ENCODE measurements at places on chromosomes 7 and 10.

DNA sequence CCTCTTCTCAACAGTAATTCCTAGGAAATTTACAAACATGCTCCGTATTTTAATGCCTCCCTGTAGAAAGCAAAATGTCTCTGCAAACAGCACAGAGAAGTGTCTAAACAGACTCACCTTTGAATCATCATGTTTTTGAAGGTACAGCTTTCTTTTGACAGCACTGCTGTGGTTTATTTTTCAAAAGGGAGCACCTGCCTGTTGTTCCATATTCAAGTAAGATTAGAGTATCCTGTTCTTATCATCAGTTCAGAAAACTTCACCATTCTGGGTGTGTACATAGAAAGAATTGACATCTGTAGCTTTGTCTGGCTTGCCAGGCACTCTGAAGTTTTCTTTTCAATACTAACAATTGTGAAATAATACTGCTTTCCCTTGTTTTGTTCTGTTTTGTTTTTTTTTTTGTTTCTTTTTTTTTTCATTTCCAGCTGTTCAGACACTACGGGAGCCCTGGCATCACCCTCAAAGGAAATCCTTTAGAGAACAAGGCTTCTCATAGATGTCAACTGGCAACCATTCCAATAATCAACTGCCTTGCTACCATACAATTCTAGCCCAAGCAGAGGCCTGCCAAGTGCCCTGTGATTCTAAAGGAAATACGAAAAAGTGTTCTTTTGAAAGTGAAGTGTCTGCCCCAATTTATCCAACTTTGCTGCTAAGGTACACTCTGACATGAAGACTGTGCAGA, 275.9 kb downstream of the PRPF18 start:
- DNase-seq = no peak

DNA sequence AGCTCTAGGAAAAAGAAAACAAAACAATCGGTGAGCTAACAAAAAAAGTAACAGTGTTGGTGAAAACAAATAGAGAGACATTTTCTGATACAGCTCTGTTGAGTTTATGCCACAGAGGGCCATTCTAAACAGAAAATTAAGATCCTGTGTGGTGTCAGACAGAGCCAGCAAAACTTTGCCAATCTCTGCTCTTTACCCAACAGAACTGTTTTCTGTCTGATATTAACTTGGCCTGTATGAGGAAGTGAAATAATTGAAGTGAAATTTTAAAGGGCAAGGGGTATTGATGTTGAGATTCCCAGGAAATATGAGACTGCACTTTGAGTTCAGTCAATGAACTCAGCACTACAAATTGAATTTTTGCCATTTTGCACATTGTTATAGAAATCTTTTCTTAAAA, 101.0 kb downstream of the AOAH start:
- no peak for DNase-seq

- no peak for DNase-seq
Observed at GRCh38 chr10:126417220-126417825, 29.0 kb upstream of the ADAM12 start.

DNA sequence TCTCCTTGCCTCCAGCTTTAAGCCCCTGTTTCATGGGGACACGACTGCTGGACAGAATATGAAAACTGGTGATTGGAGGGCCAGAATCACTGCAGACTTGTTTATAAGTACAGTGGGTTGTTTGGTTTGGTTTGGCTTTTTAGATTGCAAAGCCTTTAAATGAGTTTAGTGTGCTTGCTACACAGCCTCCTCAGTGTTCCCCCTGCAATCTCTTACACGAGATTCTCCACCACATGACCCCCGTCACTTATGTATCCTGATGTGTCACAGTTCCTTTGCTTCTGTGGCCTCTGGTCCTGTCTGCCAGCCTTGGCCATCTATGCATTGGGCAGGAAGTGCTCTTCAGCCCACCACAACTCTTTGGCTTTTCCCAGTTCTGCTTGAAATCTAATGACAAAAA, 103.7 kb upstream of the ANKRD1 start:
- no peak for DNase-seq

DNA sequence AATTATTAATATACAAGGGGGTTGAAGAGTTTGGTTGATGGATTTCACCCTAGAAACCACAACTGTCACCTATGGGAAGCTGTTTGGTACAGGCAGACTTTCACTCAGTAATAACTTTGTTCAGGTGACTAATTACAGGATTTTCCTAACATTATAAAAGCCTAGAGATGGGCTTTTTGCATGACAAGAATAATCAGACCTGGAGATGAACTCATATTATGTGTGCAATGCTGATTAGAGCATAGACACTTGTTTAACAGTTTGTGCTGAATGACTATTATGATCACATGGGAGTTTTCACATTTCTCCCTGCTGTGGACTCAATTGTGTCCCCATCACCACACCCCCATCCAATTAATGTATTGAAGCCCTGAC, 90.2 kb upstream of the STEAP4 start:
- no peak for DNase-seq

GRCh38 chr10:10213237-10213636, 804.4 kb upstream of the CELF2 start:
- DNase-seq = no peak

DNA sequence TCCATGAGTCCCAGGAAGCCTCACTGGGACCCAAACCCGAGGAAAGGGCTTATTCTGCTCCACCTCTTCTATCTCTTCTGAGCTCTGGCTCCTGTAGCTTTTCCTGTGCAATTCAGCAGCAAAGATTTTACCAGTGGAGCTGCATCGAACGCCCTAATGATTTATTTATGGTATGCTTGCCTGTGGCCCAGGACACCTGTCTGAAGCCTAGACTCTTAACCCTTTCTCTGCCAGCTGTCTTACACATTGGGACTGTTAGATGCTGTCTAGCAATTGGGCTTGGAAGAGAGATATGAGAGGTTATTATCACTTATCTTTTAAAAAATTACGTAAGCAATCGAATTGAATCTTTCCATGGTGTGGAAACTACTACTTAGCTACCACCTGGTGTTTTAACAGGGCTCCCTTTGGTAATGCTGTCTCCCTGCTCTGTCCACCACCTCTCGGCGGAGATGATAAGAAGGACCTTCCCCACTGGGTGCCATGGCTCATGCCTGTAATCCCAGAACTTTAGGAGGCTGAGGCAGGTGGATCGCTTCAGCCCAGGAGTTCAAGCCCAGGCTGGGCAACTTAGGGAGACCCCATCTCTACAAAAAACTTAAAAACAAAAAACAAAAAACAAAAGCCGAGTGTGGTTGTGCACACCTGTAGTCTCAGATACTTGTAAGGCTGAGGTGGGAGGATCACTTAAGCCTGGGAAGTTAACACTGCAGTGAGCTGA, 8.8 kb downstream of the ACSL5 start:
- DNase-seq = no peak

- DNase-seq = no peak
Observed at GRCh38 chr7:91041901-91042484, 222.2 kb upstream of the FZD1 start.

DNA sequence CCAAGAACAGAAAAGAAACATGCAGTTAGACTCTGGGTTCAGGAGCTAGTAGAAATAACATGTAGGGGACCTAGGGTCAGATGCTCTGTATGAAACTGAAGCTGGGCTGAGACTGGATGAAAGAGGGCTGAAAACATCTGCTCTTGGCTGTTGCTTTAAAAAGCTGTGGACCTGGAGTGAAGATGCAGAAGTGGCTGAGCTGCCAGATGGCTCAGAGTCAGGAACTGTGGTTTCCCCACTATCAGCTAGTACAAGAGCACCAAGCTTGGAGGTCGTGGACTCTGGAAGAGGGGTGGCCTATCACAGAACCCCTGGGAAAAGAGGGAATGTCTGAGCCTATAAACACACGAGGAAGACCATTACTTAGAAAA, 5.9 kb downstream of the ADK start:
- no peak for DNase-seq

- DNase-seq = peak; percentile 50
Observed at GRCh38 chr7:107167483-107168232, 1.1 kb upstream of the HBP1 start.

DNA sequence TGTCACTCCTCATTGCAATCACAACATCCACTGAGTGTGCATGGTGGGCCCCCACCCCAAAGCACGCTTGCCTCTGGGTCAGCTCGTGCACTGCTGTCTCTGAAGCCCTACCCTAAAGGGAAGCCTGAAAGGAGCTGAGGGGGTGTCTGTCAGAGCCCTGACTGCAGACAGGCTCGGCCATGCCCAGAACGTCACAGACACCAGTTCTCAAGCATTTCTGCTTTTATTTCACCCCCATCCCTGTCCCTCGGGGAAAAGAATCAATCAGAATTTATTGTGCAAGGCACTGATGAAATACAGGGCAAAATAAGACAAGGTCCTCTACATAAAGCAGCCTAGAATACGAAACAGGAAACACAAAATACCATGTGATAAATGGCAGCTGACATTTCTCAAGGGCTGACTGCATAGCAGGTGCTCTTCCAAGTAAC, 231.8 kb downstream of the WDR37 start:
- no peak for DNase-seq

- no peak for DNase-seq
Observed at GRCh38 chr10:121819049-121819448, 108.8 kb downstream of the ATE1 start.

GRCh38 chr7:140084142-140084655, 21.4 kb upstream of the PARP12 start:
- no peak for DNase-seq

GRCh38 chr7:17985473-17986239, 42.0 kb downstream of the PRPS1L1 start:
- DNase-seq = no peak

- peak; percentile 33 for DNase-seq
Observed at GRCh38 chr7:24665564-24666294, 91.5 kb downstream of the GSDME start.

DNA sequence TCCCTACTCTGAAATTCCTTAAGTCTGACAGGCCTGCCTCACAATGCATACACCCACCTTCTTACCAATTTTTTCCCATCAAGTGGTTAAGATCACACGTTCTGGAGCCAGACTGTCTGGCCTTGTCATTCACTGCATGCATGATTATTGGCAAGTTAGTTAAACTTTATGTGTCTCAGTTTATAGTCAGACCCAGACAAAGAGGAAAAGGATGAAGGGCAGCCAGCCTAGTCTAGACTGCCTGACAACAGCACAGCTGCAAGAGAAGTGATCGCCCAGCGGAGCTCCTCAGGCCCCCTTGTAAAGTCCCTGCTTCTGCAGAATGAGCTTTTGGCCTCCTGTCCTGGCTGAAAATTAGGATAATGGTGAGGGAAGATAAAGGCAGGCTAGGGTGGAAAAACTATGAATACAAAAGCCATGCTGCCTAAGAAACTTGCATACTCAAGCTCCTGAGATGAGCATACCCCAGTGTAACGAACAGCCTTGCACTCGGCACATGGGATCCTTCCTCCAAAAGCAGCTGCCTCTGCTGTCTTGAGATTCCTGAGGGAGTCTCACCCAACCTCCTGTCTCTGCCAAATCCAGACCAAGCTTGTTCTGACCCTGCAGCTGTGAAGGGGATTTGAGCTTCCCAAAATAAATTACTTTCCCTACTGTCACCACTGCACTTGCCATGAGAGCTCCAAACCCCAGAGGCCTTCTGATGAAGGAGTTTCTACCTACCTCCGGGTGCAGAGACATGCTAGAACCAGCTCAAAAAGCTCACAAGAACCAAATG, 26.7 kb upstream of the MRLN start:
- DNase-seq = no peak

DNA sequence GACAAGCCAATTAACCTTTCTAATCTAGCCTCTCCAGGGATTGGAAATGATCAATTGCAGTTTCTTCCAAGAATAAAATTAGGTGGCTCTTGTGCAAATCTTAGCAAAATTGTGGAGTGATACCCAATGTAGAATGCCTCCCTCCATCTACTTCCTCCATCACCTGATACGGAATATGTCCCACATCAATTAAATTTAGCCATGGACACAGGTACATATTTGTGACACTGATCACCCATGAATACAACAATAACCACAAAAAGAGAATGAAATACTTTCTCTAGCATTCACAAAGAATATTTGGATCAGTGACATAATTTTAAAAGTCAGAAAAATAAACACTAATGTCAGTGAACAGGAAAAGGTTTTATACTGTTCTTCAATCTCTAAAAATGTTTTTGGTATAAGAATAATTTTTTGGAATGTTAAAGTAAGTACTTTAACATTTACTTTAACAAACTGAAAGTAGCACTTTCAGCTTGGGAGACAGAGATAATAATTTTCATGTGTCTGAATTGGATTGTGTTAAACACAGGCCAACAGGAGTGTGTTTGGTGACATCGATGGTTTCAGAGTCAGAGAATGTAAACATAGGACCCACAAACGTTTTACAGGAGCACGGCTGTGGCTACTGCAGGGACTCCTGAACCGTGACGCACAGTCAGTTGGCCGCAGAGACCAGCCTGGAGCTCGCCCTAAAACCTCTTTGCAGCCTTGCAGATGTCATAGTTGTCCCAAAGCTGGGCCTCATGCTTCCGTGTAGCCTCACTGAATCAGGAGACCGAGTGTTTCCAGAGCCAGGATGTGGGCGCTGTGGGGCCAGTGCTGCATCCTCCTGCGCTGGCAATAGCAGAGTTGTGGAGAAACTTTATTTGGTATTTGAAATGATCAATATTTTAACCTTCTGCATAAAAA, 7.2 kb downstream of the RBM20 start:
- no peak for DNase-seq

DNA sequence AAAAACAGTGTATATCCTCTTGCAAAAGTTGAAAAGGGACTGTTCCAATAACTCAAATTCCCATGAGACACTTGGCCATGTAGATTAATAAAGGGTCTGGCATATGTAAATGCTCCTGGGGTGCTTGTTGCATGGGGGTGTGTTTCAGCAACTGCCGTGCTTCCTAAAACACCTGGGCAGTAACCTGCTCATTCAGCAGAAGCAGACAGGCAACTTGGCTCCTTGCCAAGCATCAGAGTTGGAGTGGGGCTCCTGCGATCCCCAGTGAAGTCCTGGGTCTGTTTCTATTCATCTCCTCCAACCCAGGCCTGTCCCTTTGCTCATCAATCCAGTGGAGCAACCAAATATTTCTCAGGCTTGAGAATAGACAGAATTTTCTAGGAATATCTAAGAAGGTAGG, 42.2 kb upstream of the ADAM12 start:
- no peak for DNase-seq

GRCh38 chr10:99008054-99008453, 227.6 kb downstream of the HPSE2 start:
- no peak for DNase-seq

DNA sequence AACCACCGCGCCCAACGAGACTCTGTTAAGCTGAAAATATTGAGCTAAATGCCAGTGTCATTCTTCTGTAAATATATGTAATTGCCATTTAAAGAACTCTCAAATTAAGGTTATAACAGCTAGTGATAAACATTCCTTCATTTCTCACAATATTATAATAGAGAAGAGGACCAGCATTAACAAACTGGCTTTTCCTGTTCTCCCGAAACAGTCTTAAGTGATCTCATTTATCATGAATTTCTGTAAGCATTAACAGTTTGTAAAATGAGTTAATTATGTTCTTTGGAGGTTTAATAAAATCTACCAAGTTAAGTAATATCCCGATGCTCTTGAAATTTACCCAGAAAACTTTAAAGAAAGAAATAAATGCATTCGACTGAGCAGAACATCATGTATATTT, 352.8 kb downstream of the KCNMA1 start:
- no peak for DNase-seq

DNA sequence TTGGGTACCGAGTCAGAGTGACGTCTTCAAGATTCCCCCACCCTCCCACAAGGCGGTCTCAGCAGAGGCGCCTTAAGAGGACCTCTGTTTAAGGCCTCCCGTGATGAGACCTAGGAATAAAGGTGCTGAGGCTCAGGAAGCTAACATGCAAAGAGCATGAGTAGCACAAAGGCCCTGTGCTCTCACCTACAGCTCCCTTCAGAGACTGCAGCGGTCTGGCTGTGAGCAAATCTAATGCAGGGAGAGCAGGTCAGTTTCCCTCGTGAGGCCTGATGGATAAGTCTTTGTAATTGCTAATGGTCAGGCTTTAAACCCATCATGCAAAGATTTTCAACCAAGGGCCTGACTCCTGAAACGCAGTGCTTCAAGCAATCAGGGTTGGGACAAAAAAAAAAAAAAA, 909.3 kb upstream of the GHITM start:
- no peak for DNase-seq
